Sciatic nerve (tissue), 2 donors: ENCODE measurements at places on chromosomes 6 and 20. TPM values are rescaled to one million over a fixed set of nuclear protein-coding genes. Genes with fewer than 3 reads are reported as not detected.
A peak's percentile ranks its signal among the peaks of the same experiment; 100 is the strongest.

GRCh38 chr20:59291740-59292383 lies 8.5 kb upstream of the EDN3 start:
- DNase-seq: no peak

GRCh38 chr20:63007646-63008488 lies 1.1 kb upstream of the BHLHE23 start:
- DNase-seq: no peak

GRCh38 chr20:40508821-40509220 lies 180.2 kb downstream of the MAFB start:
- DNase-seq: no peak

- no peak for DNase-seq
Measured at GRCh38 chr6:146267946-146268345, 239.1 kb downstream of the GRM1 start.

GRCh38 chr20:63119121-63119962 lies 96.6 kb downstream of the YTHDF1 start:
- no peak for DNase-seq

Gene TCF15
- 2.1 TPM for total RNA-seq

Gene CTAGE9
- not detected for total RNA-seq

GRCh38 chr6:109454496-109455436 lies 806 bp downstream of the MICAL1 start:
- DNase-seq: peak; percentile 78

Gene TCP11
- total RNA-seq: not detected

Gene HEY2
- total RNA-seq: 4.3 TPM

Gene LAMA5
- 232 TPM for total RNA-seq

GRCh38 chr6:123380257-123380656 lies 256.5 kb downstream of the TRDN start:
- no peak for DNase-seq

DNA sequence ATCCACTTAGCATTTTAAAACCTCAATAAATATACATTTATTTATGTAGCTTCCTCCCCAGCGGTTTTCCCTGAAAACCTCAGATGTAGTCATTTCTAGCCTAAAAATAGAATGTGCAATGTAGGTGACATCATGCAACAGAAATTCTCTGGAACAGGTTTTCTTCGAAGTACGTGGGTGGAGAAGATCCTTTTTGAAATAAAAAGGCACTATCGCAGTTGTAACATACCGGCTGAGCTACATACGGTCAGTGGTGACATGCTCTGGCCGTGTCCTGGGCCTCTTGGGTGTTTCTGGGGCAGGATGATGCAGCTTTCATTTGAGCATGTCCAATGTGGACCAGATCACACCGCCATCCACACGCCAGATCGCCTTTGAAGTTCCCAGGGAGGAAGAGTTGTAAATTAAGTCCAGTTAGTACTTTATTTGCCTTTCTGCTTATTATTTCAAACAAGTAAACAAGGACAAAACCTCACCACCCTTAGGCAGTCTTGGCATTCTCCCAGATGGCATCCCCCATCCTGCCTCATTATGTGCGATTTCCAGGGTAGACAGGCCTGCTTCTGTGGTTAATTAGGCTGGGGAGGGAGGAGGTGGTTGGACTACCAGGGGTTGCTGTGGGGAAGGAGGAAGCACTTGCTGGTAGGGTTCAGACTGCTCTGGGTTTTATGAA lies 109.5 kb upstream of the CLDN20 start:
- DNase-seq: no peak

Gene RBM38
- total RNA-seq: 28.1 TPM

GRCh38 chr6:83952830-83953229 lies 80.7 kb upstream of the MRAP2 start:
- DNase-seq: no peak

DNA sequence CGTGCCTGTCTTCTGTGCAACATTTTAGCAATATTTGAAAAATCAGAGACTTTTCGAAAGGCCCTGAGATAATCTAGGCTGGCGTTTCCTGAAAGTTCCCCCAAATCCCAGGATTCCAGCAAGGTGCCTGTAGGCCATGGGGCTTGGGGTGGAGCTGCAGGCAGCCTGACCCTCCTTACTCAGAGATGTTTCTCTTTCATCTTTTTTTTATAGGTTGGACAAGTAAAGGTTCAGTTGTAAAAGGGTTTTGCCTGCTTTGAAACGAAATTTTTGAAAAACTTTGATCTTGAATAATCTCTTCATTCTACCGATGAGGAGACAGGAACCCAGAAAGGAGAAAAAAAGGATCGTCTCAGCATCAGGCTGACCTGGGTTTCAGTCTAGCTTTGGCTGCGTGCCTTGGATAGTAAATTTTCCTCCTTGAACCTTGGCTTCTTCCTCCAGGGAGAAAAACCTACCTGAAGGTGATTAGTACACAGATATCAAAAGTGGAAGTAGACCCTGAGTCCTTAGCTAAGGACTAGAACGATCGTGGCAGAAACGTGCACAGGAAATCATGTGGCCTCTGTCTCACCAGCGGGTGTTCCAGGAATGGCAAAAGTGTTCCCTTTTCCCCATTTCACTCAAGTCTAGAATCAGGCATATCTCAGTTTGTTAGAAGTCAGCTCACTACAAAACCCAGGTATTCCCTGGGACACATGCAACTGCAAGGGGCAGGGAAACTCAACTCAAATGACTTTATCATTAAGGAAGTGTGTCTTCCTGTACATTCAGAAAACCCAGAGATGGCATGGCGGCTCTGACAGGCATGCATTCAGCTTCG lies 128.2 kb upstream of the PTPN1 start:
- no peak for DNase-seq

DNA sequence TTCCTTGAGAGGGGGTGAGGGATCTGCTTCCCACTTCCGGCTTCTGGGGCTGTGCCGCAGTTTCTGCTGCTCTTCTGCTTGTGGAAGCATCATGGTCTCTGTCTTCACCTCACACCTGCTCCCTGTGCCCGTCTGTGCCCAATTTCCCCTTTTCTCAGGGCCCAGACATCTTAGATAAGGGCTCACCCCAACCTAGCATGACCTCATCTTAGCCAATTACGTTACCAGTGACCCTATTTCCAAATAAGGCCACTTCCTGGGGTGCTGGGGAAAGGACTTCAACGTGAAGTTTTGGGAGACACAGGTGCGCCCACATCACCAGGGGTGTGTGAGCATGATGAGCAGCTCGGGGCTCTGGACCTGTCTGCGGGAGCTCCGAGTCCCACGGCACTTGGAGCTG lies 20.7 kb upstream of the RBBP8NL start:
- DNase-seq: no peak

DNA sequence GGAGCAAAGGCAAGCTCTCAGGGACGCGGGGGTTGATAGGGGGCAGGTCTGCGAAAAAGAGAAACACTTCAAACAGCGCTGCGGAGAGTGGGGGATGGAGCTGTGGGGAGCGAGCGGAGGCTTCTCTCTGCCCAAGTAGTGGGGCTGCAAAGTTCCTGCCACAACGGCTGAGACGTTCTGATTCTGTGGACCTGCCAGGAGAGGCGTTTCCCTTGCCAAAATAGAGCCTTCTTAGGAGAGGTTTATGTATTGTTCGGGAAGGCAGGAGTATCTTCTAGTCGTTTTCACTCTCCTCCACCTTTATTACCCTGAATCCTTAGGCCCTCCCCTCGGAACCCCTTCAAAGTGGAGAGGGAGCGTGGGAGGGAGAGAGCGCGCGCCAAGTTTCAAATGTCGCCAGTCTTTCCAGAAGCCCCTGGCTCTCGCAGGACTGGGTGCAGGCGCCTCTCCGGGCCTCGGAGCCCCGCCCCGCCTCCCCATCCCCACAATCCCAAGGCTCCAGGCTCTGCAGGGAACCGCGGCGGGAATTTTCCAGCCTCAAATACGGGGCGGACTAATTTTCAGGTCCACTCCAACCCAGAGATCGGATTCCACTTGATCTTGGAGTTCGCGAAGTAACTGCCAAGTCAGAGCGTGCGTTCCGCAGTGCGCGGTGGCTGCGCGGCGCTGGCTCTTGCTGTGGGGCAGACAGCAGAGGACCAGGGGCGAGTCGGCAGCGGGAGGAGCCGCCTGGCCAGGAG lies 10.0 kb upstream of the POU3F2 start:
- no peak for DNase-seq

DNA sequence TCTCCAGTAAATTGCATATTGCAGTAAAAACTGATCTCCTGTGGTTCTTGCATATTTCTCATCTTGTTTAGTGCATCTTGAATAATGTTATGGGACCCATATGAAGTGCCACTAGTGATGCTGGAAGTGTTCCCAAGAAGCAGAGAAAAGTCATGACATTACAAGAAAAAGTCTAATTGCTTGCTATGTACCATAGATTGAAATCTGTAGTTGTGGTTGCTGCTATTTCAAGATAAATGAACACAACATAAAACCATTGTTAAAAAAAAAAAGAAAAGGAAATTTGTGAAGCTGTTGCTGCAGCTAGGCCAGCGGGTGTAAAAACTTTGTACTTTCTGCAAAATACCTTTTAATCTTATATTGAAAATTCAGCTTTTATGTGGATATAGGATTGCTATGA lies 304.5 kb downstream of the PHF3 start:
- no peak for DNase-seq

- no peak for DNase-seq
Measured at GRCh38 chr6:79797912-79798311, 149.4 kb downstream of the ELOVL4 start.

DNA sequence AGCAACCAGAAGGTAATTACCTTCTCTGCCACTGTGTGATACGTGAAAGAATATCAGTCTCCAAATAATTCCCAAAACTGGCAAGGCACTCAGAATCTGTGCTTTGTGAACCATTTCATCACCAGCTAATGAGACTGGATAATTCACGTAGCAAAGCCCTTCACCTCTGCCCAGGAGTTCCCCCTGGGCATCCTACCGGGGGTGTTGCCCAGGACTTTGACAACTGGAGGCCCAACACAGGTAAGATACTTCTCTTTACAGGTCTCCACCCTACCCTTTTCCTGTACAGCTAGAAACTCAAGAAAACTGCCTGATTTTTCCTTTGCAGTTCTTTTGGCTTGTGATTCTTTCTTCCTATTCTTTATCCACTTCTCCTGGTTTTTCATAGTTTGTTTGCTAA lies 2.7 kb upstream of the CD24 start:
- DNase-seq: no peak

DNA sequence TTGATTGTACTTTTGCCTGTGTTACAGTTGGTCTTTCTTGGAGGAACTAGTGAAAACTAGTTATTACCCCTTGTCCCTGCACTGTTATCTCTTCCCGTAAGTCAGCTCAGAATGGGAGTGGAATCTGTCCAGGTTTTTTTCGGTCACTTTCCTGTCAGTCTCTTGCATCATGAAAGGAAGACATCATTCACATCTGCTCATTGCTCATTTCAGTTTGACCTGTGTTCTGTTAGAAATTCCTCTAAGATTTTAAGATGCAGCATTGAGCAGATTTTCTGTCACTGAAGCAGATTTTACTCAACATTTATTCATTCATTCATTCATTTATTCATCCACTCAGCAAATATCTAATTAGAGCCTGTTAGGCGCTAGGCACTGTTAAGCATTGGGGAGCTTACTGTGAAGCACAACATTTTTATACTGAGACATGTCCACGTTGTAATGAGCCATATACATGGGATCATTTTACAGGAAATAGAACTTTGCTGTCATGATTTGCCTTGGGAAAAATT lies 33.1 kb upstream of the HINT3 start:
- DNase-seq: no peak

GRCh38 chr6:146543940-146544615 lies 445 bp downstream of the RAB32 start:
- DNase-seq: peak; percentile 71

Gene GNAS-AS1
- total RNA-seq: 1.5 TPM

Gene MRAP2
- total RNA-seq: 10.3 TPM

Gene STMND1
- 0.27 TPM for total RNA-seq

DNA sequence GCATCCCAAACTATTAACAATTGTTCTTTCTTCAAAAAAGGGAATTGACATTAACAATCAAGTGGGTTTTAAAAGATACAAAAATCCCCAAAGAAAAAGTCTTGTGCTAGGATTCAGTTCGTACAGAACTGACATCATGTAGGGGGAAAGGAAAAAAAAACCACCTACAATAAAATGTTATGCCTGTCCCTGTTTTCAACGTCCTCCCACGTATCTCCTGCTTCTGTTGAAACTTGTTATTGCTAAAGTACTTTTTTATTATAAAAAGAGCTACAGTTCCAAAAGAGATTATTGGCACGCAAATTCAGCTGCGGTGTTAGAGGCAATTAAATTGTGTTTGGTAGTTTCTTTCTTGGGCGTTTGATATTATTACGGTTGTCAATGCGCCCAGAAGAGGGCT lies 102.8 kb upstream of the PHACTR1 start:
- no peak for DNase-seq

Gene ZSCAN23
- total RNA-seq: 6.5 TPM

DNA sequence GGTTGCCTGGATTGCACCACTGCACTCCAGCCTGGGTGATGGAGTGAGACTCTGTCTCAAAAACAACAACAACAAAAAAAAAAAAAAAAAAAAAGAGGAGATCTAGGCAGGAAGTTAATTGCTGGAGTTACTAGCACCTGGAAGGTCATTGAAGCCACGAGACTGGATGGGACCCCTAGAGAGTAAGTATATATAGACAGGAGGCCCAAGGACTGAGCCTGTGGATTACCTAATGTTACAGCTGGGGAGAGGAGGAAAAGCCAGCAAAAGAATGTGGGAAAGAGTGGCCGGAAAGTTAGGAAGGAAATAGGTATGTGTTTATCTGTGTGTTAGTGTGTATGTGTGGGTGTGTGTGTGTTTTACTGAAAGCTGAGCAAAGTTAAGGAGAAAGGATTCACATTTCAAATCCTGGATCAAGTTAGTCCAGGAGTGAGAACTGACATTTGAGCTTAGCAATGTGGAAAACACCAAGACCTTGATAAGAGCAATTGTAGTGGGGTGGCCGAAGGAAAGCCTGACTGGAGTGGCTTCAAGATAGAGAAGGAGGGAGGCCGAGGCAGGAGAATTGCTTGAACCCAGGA lies 38.4 kb downstream of the ANKRD6 start:
- no peak for DNase-seq

GRCh38 chr6:85594197-85594930 lies 706 bp upstream of the SNX14 start:
- DNase-seq: no peak

DNA sequence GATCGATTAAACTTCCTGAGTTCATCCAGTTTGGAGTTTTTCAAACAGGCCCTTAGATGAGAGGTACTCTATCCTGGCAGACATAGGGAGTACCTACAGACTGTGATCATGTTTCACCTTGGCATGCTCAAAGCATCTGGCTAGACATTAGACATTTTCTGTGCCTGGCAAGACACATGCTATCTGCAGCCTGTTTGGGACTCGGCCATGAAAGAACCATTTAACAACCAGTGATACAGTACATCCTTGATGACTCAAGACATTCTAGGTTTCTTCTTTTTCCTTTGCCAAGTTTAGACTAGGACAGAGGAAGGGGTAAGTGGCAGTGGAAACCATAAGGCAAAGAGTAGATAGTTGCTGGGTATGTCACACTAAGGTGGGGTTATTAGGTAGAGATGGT lies 15.4 kb upstream of the PAQR8 start:
- no peak for DNase-seq

DNA sequence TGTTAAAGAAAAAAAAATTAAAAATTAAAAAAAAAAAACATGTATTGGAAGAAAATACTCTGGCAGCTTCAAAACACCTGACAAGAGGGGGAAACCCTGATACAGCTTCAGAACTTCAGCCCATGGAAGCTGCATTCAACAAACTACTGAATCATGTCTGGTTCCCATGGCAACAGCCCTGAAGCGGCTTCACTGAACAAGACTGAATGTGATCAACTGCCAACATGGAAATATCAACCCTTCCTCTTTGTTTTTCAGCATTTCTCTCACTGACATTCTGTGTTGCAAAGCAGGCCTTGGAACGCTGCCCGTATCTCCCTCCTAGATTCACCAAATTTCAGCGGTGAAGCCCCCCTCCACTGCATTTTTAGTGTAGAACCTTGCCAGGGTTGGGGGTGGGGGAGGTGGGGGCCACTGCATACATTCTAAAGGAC lies 91.3 kb upstream of the SHLD1 start:
- DNase-seq: peak; percentile 71
